Prostate gland (tissue), 2 donors: ENCODE measurements at places on chromosomes 5 and 9. TPM values are rescaled to one million over a fixed set of nuclear protein-coding genes. Genes with fewer than 3 reads are reported as not detected.

ADAMTSL2 gene
- 1.6 TPM for total RNA-seq

BSPRY gene
- total RNA-seq, result 21.8 TPM

- no peaks in the 10 kb centered on the region for H3K27me3 ChIP-seq
- no peaks in the 10 kb centered on the region for H3K4me1 ChIP-seq
- no peak overlapping the region for H3K27ac ChIP-seq
- no peak for DNase-seq
- H3K36me3 ChIP-seq, result no peaks in the 10 kb centered on the region
Measured at GRCh38 chr5:30051976-30052375, 1141.5 kb upstream of the CDH6 start.

- no peak overlapping the region for H3K4me3 ChIP-seq
- H3K36me3 ChIP-seq, result no peaks in the 10 kb centered on the region
- no peaks in the 10 kb centered on the region for H3K4me1 ChIP-seq
Measured at GRCh38 chr9:73847536-73847935, 649.6 kb upstream of the RORB start.

DNA sequence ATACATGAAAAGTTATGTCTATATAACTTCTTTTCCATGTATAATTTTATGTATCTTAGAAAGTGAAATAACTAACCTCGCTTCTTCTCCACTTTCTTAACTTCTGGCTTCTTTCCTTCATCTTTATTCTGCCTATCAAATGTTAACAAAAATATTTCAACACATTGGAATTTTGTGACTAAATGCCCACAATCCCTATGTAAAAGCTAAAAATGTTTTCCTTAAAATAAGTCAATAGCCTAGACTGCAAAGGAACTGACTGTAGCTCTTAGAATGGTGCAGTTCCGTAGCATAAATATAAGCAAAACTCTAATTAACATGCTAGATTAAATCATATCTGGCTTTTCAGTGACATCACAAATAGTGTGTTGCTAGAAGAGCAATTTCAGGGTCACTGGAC lies 40.9 kb downstream of the PSIP1 start:
- no peaks in the 10 kb centered on the region for H3K4me1 ChIP-seq
- no peaks in the 10 kb centered on the region for H3K27me3 ChIP-seq
- no peak overlapping the region for H3K4me3 ChIP-seq
- H3K27ac ChIP-seq, result no peak overlapping the region
- H3K36me3 ChIP-seq, result no peaks in the 10 kb centered on the region

DNA sequence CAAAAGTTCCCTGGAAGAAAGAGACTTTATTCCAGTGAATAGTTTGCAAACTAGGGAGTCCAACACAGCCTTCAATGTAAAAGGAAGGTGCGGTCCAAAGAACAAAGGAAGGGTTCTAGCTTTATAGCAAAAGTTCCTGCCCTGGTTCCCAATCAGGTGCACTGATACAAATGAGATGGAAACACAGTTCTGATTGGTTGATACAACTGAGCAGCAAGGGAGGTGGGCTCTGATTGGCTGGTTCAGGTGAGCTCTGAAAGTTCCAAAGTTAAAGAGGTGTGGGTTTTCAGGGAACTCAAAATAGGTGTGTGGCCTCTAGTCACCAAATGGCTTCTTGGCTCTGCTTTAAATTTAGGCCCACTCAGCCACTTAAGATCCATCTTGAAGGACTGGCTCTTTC lies 43.1 kb downstream of the P4HA2 start:
- no peaks in the 10 kb centered on the region for H3K36me3 ChIP-seq
- H3K4me3 ChIP-seq, result no peak overlapping the region
- DNase-seq, result no peak
- no peaks in the 10 kb centered on the region for H3K4me1 ChIP-seq
- no peaks in the 10 kb centered on the region for H3K27me3 ChIP-seq

KYAT1 gene
- 13.1 TPM for total RNA-seq

CPLANE1 gene
- 17.2 TPM for total RNA-seq

- no peak overlapping the region for H3K27ac ChIP-seq
- H3K36me3 ChIP-seq, result no peaks in the 10 kb centered on the region
Measured at GRCh38 chr5:145124806-145125205, 710.3 kb downstream of the PRELID2 start.

CD74 gene
- 612 TPM for total RNA-seq

ATP10B gene
- not detected for total RNA-seq

GRCh38 chr9:135468854-135469521 lies 10.6 kb upstream of the PPP1R26 start:
- no peak overlapping the region for H3K27ac ChIP-seq
- H3K36me3 ChIP-seq, result no peaks in the 10 kb centered on the region
- no peak for DNase-seq
- H3K4me1 ChIP-seq, result no peaks in the 10 kb centered on the region
- H3K4me3 ChIP-seq, result no peak overlapping the region
- no peaks in the 10 kb centered on the region for H3K27me3 ChIP-seq

IL3 gene
- total RNA-seq, result not detected

GNAQ gene
- total RNA-seq, result 43.7 TPM

DNA sequence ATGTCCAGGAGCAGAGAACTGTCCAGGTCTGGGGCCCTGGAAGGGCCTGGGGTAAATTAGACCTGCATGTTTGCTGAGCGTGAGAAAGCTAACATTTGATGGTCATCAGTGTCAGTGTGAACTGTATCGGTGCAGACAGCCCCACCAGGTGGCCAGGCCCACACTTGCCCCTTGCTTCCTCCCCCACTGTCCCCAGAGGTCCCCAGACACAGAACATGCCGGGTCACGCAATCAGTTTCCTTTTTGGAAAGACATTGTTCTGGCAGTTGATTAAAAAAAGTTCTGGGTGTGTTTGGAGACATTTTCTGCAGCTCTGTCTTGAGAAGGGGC lies 1.5 kb downstream of the NKD2 start:
- H3K36me3 ChIP-seq, result no peaks in the 10 kb centered on the region
- H3K27me3 ChIP-seq, result no peaks in the 10 kb centered on the region
- no peak for DNase-seq
- H3K4me3 ChIP-seq, result no peak overlapping the region
- peaks cover 9% of the 10 kb centered on the region for H3K4me1 ChIP-seq
- H3K27ac ChIP-seq, result no peak overlapping the region
